ENCODE measurements at places on chromosomes 12 and 14. TPM values are rescaled to one million over a fixed set of nuclear protein-coding genes. Genes with fewer than 3 reads are reported as not detected.

BEST3 gene
- 5.9 TPM for polyA plus RNA-seq

RFX4 gene
- polyA plus RNA-seq = 5.5 TPM

ARHGDIB gene
- polyA plus RNA-seq = 38.1 TPM

NPFF gene
- polyA plus RNA-seq = not detected

TMTC2 gene
- polyA plus RNA-seq = 11.4 TPM

KERA gene
- polyA plus RNA-seq = not detected

PROX2 gene
- polyA plus RNA-seq = not detected

REM2 gene
- 9.3 TPM for polyA plus RNA-seq

FOXA1 gene
- 20.9 TPM for polyA plus RNA-seq

NR1H4 gene
- not detected for polyA plus RNA-seq

HOXC5 gene
- not detected for polyA plus RNA-seq

BCL2L2 gene
- 35.7 TPM for polyA plus RNA-seq

DLGAP5 gene
- 19.4 TPM for polyA plus RNA-seq

- peak; percentile 48 for DNase-seq
Observed at GRCh38 chr12:127685491-127685890, 581.5 kb upstream of the TMEM132C start.

- DNase-seq = no peak
Observed at GRCh38 chr12:88188180-88188579, 46.1 kb downstream of the TMTC3 start.

DNA sequence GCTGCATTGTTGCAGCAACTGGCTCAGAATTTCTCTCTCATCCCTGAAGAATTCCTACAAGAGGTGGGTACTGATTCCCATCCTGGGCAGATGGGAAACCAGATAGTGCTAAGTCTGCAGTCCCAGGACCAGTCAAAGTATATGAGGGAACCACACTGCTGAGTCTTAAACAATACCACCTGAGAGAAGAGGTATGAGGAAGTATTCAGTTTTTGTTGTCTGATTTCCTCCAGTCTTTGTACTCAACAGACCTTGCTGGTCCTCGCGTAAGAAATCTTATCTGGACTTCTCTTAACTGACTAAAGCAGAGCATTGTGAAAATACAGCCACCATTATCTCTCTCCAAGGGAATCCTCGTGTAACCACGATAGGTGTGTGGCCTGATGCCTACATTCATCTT, 3.6 kb upstream of the EDDM3A start:
- DNase-seq = no peak

DNA sequence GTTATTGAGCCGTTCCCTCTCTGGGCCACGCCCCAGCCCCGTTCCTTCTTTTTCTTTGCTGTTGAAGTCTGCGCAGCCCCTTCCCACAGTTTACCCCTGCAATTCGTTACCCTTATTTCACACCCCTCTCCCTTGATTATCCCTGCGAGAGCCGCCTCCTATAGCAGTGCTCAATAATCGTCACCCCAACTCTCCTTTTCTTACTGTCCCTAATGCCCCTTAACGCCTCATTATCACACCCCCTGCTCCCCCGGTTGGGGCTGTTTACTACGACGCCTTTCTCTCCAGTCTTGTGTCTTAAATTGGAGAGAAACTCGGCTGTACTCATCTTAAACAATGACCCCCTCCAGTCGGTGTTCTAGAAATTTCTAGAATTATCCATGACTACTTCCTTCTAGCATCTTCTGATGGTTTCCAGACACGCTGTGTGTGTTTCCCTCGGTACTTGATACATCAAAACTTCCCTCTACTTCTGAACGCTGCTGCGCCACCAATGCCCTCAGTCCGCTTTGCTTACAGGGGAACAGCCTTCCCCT, 713 bp upstream of the FBXL14 start:
- peak; percentile 66 for DNase-seq

GRCh38 chr12:61804301-61804700, 455.9 kb upstream of the USP15 start:
- DNase-seq = no peak

DNA sequence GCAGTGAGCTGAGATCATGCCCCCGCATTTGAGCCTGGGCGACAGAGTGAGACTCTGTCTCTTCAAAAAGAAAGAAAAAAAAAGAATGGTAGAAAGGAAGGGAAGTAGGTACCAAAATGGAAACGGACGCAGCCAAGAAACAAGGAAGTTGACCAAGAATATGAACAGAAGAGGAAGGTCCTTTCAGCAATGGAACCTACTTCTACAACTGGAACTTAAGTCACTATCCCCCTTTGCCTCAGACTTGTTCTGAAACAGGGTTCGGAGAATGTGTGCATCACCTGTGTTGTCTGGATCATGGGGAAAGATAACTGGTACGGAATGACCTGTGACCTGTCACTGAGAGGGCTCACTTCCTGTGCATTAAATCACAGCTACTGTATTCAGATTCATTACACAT, 43.9 kb upstream of the RNASE1 start:
- no peak for DNase-seq

DNA sequence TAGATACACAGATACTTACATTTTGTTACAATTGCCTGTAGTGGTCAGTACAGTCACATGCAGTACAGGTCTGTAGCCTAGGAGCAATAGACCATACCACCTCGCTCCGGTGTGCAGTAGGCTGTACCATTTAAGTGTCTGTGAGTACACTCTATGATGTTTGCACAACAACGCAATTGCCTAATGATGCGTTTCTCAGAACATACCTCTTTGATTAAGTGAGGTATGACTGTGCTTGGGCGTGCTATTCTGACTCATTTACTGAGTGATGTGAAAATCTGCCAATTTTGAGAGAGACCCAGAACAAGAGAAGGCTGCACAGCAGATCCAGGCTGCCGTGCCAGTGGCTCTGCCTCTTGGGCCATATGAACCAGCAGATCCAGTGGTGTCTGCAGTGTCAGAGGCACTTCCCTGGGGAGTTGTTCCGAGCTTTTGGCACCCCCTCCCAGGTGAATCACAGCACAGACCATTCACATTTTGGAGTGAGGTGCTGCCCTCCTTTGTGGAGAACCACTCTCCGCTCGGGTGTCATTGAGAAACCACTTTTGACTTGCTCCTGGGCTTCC, 20.4 kb downstream of the DLK1 start:
- no peak for DNase-seq

DNA sequence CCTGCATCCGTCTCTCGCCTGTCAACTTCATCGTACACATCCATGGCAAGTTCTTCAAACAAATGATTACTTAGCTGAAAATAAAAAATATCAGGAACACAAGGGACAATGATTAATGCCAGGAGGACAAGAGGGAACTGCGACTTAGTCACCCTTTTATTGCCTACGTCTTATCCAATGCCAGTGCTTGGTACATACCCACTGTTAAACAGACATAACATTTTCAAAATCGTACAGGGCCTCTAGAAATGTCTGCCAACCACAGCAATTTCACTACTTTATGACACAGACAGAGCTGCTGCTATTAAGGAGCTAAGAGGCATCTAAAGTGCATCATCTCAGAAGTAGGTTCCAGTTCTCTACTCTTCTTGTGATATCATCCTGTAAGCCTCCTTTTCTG, 34.6 kb downstream of the GIT2 start:
- no peak for DNase-seq

DNA sequence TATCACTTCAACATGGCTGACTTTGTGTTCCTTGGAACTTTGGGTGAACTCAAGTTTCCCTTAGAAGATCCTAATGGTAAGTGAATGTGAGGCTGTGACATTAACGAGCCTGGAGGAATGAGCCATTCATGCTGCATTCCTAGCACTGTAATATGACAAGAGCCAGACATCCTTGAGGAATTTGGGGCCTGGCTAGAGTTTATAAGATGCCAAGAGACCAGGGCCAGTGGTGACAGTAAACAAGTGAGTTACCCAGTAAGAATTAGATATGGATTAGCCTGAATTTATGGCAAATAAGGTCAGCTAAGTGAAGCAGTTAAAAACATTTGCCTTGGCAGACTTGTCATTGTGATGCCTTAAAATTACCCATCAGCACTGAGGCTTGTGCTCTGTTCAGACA, 232.4 kb downstream of the AKAP6 start:
- no peak for DNase-seq

DNA sequence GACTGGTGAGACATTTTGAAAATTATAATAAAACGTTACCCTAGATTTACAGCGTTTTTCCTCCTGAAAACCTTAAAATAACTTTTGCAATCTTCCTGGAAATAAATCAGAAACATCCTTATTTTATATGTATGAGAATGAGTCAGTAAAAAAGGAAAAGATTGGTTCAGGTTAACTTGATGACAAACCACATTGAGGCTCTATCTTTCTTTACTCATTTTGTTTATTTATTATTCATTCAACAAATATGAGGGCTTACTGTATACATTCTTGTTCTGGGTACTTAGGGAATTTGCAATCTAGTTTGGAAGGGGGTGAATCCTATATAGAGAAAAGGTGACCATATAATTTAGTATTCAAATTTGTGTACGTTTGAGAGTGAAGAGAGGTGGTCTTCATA, 156.6 kb downstream of the UNC79 start:
- DNase-seq = no peak

DNA sequence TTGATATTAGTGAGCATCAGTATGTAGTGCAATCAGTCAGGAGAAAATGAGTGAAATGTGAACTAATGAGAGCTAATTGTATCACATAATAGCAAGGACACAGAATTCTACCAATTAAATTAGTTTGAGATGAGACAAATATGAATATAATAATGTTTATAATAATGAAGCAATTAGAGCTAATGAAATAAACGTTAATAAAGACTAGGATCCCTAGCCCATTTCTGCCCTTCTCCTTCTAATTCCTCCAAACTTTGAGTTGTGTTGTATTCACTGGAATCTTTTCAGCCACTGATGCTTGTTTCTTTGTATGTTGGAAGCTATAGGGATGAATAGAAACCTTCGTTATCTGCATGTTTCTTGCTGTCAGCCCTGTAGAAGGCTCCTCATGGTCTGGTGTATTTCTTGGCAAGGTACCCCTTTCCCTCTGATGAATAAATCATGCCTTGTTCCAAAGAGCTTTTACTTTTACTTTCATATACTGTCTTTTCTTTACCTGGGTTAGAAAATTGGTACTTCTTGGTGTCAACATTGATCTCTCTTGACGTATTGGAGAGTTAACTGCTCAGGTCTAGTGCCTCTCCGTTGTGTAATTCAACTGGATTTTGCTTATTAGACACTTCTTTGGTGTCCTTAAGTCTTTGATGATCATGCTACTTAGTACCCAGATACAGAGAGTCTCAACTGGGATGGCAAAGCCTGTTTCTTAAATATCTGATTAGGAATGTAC, 154.8 kb downstream of the PTCSC3 start:
- DNase-seq = no peak

DNA sequence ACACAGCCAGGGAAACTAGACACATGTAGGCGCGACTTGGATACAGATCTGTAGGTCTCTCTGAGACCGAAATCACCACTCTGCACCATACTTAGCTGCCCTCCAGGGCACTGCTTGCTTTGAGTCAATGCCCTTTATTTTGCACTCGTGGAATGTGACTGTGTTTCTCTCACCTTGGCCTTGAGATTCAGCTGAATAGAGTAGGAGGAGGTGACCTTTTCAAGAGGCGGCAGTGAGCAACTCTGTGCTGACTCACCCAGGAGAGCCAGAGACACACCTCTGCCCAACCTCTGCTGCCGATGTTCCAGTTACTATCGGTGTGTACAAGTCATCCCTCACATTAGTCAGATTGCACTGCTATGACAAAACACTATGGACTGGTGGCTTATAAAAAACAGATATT, 583.4 kb downstream of the VRK1 start:
- DNase-seq = no peak

DNA sequence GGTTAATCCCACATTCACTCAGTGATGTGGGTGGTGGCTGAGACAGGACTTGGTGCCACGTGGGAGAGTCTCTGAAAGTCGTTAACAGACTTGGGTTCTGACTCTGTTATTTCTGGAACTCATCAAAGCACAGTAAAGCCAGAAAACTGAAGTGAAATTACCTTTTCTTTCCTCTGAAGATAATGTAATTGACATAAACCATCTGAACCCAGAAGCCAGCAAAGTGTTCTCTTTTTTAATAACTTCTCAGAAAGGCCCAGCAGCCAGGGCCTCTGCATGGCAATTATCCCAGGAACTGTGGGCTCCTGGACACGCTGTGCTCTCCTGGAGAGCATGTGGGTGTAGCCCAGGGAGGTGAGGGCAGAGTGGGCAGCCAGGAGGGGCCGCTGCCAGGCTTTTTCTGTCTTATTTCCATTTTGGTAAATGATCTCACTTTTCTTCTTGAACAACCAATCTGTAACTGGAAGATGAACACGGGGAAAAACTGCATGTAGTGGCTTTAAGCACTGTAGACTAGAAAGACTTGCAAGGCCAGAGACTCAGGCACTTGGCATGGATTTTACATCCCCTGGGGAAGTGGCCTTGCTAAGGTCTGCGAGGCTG, 444.1 kb upstream of the TMEM132C start:
- DNase-seq = no peak

- DNase-seq = no peak
Observed at GRCh38 chr12:130422676-130423075, 85.0 kb downstream of the PIWIL1 start.

DNA sequence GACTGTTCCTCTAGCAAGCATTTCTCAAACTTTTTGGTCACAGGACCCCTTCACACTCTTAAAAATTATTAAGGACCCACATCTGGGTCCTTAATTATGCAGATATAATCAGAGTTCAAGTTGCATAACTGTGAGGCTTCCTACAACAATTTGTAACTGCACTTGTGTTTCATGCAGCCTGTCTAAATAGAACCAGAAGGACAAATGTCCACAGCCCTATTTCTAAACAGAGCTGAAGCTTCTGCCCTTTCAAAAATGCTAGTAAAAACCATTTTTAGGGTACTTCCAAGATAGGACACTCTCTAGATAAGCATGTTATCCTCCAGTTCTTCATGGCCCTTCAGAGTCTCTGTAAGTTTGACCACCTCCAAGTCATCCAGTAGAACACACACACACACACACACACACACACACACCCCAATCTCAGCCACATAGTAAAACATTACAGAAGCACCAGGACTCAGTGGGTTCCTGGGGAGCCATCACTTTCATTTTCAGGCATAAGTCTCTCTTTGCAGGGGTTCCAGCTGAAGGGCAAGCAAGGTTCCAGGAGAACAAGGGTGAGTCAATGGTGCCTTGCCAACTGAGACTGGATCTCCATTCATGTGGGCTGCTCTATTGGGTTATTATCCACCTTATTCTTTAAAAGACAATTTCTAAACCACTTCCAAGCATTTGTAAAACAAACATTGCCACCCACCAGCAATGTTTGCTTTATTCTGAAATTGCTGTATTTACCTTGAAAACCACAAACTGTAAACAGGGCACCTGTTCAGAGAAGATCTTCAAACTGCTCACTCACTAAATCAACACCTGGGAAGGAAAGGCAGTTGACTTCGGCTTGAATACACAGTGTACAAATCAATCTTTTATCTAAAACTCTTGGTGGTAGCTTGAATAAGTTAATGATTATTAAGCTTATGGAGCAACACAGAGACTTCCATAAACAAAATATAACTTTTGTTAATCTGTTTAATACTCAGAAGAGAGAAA, 64.1 kb downstream of the ITPR2 start:
- no peak for DNase-seq

DNA sequence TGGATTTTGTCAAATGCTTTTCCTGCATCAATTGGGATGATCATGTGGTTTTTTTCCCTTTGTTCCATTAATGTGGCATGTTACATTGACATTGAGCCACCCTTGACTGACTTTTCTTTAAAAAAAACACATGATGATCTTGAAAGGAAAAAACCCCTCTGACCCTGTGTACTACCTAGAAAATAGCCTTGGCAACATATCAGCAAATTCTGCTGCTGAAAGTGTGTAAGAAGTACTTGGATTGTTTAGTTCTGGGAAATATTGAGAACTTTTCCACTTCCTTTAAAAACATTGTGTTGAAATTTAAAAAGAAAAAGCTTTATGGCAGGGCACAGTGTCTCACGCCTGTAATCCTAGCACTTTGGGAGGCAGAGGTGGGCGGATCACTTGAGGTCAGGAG, 20.7 kb downstream of the ACACB start:
- DNase-seq = no peak

GRCh38 chr14:94377866-94378470, 10.4 kb downstream of the SERPINA1 start:
- DNase-seq = no peak
